Gastroesophageal sphincter (tissue), 4 donors: ENCODE measurements at places on chromosomes 3 and 15. TPM values are rescaled to one million over a fixed set of nuclear protein-coding genes. Genes with fewer than 3 reads are reported as not detected.

Gene PLSCR4
- 61.6 TPM for total RNA-seq

Gene ITIH3
- 0.27 TPM for total RNA-seq

Gene CHRM5
- not detected for total RNA-seq

Gene OSTN
- total RNA-seq = not detected

Gene GCNT3
- not detected for total RNA-seq

Gene TRIM42
- not detected for total RNA-seq

Gene ST3GAL6
- total RNA-seq = 4.4 TPM

Gene FRMD4B
- total RNA-seq = 22.3 TPM

- no peak for ATAC-seq
Measured at GRCh38 chr3:31053299-31053698, 158.8 kb upstream of the GADL1 start.

DNA sequence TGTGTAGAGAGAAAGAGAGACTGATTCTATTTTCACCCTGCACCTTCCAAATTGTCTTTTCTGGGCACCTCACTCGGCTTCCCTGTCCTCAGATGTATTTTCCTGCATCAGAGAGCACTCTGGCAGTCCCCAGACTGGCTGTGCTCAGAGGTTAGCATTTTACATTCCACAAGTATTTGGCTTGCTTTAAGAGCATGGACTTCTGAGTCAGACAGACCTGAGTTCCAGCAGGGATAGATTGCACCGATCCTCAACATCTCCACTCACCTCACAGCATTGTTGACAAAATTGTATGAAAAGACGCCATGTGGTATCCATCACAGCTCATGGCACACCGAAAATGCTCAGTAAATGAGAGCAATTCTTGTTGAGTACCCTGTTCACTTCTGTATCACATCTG, 45.6 kb downstream of the SST start:
- ATAC-seq = no peak

GRCh38 chr3:105793040-105793439, 75.8 kb downstream of the CBLB start:
- ATAC-seq = no peak

GRCh38 chr3:121517953-121518655, 27.7 kb downstream of the POLQ start:
- ATAC-seq = no peak

DNA sequence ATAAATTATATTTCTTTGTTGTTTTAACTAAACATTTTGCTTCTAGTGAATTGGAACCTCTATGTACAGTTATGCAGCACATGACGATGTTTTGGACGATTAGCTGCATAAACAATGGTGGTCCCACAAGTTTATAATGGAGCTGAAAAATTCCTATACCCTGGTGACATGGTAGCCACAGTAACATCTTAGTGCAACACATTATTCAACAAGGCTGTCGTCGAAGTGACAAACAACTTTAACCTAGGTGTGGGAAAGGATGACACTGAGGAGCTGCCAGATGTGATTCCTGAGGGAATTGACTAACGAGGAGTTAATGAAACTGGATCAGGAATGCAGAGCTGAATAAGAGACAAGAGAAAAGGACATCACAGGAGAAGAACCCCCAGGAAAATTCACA, 588.9 kb upstream of the EPHA6 start:
- ATAC-seq = no peak
